ENCODE measurements at places on chromosomes 2 and 18.

GRCh38 chr2:28684142-28684858, 67.3 kb upstream of the PPP1CB start:
- DNase-seq = no peak

- DNase-seq = no peak
Observed at GRCh38 chr2:47721296-47721695, 61.6 kb upstream of the MSH6 start.

- DNase-seq = no peak
Observed at GRCh38 chr2:240438810-240439697, 3.6 kb downstream of the GPC1 start.

- no peak for DNase-seq
Observed at GRCh38 chr2:98912957-98913915, 22.8 kb downstream of the CRACDL start.

DNA sequence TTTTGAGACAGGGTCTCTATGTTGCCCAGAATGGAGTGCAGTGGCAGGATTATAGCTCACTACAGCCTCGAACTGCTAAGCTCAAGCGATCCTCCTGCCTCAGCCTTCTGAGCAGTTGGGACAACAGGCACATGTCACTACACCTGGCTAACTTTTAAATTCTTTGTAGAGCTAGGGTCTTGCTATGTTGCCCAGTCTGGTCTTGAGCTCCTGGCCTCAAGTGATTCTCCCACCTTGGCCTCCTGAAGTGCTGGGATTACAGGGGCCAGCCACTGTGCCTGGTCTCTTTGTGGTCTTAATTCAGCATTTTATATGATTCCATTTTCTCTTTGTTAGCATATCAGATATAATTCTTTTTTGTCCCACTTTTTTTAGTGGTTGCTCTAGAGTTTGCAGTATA, 34.1 kb downstream of the CEP192 start:
- DNase-seq = no peak

DNA sequence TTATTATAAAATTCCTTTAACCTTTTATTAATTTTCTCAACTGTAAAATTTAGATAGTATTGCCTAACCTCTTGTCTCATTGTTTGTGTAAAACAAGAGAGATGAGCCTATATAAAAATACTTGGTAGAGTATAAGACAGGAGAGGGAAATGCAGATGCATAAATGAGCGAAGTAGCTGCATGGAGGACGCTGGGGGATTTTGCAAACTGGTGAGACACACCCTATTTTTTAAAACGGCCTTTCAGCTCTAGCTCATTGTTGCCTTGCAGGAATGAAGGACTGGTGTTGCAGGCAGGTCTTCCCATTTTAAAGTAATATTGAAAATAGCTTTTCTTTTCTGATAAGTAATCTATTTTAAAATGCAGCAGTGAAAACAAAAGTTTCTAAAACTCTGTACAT, 435.3 kb upstream of the HNRNPA3 start:
- DNase-seq = no peak

DNA sequence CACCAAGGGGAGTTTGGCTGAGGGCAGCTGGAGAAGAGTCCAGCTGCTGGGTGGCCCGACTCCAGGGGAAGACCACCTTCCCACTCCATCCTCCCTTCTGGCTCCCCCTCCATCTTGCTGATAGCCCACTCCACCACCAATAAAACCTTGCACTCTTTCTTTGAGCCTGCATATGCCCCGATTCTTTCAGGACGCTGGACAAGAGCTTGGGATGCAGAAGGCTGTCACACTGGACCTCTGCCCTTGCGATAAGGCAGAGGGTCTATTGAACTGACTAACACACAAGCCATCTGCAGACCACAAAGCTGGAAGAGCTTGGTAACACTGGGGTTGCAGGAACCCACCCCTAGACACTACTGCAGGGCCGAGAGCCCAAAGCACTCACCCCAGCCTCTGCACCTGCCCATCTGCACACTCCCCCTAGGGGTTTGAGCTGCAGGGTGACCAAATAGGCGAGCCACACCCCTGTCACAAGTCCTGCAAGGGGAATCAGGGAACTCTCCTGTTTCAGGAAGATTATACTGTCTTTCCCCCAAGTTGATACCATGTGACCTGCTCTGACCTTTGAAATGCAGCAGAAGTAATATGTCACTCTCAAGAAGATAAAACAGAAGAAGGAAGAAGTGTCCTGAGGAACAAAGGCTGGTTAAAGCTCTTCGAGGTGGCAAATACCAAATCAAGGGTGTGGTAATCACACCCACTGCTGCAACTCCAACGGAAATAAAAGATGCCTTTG, 70.5 kb downstream of the SMAD4 start:
- no peak for DNase-seq

- DNase-seq = no peak
Observed at GRCh38 chr2:160826496-160826895, 332.9 kb upstream of the RBMS1 start.

DNA sequence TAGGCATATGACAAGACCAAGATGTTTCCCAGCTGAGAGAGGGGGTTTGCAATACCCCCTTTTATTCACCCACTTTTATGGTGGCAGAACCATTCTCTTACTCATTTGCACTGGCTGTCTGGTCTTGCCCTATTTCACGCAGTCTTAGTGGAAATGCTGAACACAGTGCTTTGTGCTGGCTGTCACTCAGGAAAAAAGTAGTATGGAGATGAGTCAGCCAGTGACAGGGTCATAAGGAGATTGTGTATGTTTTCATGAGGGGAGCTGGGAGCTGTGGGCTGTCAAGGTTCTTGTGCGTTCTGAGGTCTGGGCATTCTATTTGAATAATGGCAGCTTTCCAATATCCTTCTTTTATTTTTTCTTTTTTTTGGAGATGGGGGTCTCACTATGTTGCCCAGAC, 10.9 kb upstream of the CNRIP1 start:
- DNase-seq = no peak

- no peak for DNase-seq
Observed at GRCh38 chr2:102235042-102235473, 48.2 kb downstream of the IL1RL2 start.

DNA sequence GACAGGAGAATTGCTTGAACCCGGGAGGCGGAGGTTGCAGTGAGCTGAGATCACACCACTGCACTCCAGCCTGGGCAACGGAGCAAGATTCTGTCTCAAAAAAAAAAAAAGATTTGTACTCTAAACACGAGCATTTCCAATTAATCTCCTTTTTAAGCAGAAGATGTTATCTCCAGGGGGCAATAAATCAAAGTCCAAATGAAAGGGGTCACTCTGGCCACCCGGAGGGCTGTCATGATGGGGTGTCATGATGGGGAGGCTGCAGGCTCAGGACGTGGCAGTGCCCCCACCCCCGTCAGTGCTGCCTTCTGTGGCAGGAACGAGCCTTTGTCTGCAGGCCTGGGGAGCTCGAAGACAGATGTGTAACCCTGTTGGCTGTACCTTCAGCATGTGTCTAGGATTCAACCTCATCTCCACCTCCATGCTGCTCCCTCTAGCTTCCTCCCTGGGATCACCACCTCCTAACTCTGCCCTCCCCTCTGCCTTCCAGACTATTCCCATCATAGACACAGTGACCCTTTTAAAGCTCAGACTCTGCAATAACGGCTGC, 76.9 kb upstream of the YWHAQ start:
- DNase-seq = no peak

GRCh38 chr2:26302846-26303245, 43.1 kb upstream of the SELENOI start:
- DNase-seq = no peak

GRCh38 chr2:181372646-181373040, 84.5 kb upstream of the ITGA4 start:
- no peak for DNase-seq

DNA sequence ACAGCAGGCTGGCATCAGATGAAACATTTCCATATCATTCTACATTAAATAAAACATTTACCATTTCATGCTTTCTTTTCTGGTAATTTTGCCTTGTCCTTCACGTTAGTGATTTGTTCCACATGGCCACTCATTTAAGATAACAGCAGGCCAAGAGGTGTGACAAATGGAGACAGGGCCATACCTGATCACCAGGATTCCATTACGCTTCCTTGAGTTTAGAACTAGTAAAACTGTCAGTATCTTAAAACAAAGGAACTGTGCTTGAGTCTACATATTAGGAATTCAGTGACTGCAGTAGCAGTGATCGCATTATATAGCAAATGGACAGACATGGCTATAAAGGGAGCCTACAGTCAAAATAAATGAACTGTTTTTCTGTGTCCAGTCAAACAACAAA, 155.1 kb upstream of the FSHR start:
- no peak for DNase-seq

DNA sequence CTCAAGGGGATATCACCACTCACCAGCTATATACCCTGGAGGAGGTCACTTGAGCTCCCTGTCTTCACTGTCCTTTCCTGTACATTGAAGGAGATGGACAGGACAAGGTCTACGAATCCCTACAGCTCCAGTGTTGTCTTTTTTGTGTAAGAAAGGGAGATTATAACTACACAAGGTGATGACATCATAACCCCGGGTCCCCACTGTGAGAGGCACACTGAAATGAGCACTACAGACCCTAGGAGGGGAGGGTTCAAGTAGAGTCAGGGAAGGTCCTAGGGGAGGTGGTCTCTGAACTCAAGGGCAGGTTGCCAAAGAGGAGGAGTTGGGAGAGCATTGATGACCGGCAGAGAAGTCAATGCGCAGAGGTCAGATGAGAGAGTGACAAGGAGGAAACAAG, 108.3 kb upstream of the SLC14A2 start:
- no peak for DNase-seq

DNA sequence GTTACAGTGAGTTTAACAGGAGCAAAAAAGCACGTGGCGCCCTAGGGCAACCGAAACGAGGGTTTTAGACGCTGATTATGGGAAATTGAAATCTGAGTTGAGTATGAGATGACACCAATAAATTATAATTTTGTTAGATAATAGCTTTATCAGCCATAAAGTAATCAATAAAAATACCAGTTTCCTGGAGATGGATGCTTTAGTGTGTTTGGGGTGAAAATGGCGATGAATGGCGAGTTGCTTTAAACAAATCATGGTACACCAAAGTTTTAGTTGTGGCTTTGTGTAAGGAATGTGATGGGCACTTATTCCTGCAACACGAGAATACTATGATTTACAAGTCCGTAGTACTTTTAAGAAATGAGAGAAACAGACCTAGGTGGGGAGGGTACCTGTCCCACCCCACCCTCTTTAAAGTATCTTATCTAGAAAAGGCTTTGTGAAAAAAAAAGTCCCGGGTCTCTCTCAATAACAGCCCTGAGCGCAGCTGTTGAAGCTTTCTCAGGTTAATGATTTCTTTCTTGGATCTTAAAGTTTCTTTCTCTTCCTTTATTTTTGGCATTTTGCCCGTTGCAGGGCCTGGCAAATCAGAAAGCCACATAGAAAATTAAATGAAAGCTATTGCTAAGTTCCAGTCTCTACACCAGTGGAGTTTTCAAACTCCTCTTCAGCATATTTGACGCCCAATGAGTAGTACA, 1.5 kb upstream of the RRM2 start:
- DNase-seq = no peak

DNA sequence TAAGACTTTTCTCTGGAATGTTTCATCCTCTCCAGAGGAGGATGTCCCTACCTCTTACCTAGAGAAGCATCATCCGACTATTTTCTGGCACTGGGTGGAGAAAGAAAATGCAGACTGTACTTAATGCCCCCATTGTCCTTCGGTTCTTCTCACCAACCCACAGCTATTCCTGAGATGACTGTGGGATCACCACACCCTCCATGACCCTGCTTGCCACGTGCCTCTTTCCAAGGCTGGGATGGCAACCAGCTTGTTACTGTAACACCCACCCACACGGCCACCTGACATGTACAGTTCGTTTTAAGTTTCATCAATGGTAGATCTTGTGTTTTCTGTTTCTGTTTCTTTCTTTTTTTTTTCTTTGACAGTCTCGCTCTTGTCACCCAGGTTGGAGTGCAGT, 365.2 kb downstream of the FBXO15 start:
- no peak for DNase-seq

DNA sequence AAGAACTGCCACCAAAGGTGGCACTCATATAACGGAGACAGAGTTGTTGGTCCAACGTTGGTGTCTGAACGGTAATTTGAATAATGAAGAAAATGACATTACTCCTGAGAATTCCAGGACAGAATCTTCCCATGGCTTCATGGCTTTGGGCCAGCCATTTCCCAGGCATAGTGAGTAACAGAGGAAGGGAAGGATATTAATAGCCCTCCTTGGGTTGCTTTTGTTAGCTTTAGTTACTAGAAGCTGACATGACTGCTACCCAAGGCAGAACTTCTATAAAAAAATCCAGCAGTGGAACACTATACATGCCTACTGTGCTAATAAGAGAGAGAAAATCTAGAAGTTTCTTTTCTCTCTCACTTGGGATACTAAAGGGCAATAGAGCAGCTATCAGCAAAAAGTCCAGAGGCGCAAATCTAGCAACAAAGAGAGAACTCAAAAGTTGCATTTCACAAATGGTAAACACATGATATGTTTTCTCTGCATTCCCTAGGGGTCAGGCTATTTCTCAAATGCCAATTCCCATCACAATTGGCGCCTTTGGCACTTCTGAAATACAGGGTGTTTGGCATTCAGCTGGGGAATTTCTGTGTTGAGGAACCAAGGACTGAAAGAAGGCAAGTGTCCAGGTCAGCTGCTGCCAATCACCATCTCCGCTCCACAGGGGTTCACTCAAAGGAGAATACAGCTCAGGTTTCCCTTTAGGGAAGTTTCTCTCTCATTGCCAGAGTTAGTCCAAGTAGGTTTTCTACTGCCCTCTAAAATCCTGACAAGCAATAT, 160.8 kb upstream of the KYNU start:
- DNase-seq = no peak

- DNase-seq = no peak
Observed at GRCh38 chr2:170747921-170748320, 22.3 kb upstream of the ERICH2 start.

DNA sequence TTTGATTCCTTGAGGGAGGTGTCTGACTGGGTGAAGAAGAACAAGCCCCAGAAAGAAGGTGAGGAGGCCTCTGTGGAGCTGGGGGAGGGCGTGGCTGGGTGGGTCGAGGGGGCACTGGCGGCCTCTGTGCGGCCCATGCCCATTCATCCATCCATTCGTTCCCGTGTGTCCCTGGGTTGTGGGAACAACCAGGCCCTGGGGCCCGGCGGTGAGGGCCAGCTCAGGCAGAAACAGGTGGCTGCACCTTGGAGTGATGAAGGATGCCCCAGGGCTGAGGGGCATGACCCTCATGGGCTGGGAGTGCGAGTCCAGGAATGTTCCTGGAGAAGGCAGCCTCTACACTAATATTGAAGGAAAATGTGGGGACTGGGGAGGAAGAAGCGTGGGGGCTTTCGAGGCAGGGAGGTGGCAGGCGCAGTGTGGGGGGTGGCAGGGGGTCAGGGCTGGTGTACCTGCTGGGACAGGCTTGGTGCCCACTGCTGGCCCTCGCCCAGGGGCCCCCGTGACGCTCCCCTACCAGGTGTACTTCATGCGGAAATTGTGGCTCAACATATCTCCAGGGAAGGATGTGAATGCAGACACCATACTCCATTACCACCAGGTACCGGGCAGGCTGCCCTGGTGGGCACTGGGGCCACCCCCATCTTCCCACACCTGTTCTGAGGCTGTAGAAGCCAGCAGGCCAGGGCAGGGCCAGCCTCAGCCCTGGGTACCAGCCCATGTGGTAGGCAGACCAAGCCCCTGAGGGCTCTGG, 11.2 kb upstream of the GPR17 start:
- no peak for DNase-seq

- DNase-seq = no peak
Observed at GRCh38 chr2:66531155-66531554, 96.2 kb downstream of the MEIS1 start.

GRCh38 chr2:149023091-149023490, 15.4 kb upstream of the LYPD6B start:
- no peak for DNase-seq

GRCh38 chr2:11480859-11481258, 14.9 kb upstream of the E2F6 start:
- no peak for DNase-seq

Measured in NCI-H748 treated with DMSO at 0.1 percent for 48 hours (cell line).